Hepatocyte (in vitro differentiated cells): ENCODE measurements at places on chromosomes 4 and X.

DNA sequence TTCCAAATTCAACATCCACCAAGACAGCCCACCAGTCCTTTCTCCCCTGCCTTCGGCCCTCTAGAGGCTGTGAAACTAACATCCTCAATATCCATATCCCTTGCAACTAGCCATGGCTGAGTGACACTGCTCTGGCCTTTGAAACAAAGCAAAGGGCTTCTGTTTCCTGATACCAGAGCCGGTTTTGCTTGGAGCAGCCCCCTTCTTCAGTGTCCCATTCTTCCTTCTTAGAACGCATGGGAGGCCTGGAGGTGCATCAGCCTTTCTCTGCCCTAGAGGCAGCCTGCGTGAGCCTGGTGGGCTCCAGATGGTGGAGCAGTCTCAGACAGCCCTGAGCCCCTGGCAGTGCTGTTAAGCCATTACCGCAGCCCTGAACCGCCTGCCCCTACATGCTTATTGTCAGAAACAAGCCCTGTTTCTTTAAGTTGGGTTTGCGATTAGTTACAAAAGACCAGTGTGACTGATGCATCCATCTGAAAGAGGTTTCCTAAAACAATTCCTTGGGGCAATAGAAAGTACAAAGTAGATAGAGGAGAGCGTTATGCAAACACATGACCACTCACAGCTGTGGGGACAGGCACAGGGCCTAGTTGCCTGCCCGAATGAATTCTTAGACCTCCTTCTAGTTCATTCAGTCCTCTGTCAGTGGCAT lies 74.1 kb downstream of the EVC start:
- DNase-seq: no peak

GRCh38 chrX:40172401-40173142 lies 74.8 kb upstream of the BCOR start:
- DNase-seq: peak; percentile 79

GRCh38 chr4:5459236-5459635 lies 249.1 kb downstream of the EVC2 start:
- DNase-seq: no peak

DNA sequence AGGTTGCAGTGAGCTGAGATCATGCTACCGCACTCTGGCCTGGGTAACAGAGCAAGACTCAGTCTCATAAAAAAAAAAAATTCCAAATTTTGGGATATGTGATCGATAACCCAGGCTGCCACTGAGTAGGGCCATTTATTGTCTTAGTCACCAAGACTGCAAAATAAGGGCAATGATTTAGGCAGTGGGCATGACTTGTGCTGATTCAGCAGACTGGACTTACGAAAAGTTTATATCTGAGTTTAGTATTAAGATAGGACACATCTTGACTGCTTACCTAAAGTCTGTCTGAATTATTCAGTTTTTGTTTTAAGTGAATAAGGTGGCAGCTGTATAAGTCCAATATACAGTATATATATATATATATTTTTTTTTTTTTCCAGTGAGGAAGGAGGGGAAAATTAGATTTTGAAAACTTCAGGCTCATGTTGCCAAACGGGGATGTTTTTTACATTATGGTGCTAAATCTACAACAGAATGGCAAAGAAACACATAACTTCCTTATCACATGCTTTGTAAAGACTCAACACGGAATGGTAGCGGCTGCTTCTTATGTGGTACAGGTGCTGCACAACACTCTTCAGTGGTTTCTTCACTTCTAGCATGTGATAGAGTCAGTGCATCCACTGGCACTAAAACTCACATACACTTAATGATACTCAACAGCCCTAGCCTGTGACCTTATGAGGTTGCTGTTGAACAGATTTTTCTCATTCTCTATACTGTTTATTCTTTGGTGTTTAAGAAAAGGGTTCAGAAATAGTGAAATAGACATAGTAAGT lies 6.5 kb downstream of the TEX13D start:
- no peak for DNase-seq

GRCh38 chr4:123102897-123103471 lies 180.6 kb upstream of the NUDT6 start:
- DNase-seq: peak; percentile 40

DNA sequence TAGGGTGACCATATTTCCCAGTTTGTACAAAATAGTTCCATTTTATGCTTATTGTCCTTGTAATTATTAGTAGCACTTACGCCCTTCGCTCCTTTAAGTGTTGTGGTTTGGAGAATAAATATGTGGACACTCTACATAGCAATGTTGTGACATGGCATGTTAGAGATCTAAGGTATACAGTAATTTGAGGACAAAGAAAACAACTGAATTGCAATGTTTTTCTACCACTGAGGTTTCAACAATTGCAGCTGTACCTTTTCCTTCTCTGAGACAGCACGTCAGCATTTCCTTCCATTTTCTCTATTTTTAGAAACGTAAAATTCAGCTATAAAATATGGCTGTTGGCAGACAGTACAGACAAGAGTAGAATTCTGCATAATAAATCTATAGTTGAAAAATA lies 323.1 kb downstream of the MAPK10 start:
- no peak for DNase-seq

DNA sequence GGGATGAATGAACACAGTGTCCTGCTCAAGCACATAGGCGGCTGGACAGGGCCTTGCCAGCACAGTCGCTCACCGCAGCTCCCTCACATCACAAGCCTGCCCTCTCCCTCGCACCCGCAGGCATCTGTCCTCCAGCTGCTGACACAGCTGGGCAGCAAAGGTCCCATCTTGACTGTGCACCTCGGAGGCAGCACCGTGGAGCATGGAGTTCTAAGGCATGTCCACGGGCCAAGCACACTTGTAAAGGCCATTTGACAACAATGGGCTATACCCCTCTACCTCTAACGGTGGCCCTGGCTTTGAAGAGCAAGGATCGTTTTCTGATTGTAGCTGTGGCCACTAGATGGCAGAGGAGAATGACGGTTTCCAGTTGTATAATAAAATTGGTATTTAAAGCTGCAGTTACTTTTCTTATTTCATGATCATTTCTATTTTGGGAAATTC lies 53.8 kb downstream of the APLN start:
- DNase-seq: peak; percentile 34

DNA sequence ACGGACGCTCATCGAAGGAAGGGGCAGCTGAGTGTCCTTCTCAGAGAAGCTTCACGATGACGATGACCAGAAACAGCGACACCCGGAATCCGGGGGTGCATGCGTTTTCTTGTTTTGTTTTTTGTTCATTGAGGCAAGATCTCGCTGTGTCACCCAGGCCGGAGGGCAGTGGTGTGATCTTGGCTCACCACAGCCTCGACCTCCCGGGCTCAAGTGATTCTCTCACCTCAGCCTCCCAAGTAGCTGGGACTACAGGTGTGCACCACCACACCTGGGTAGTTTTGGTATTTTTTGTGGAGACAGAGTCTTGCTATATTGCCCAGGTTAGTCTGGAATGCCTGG lies 19.8 kb downstream of the DGKQ start:
- no peak for DNase-seq

DNA sequence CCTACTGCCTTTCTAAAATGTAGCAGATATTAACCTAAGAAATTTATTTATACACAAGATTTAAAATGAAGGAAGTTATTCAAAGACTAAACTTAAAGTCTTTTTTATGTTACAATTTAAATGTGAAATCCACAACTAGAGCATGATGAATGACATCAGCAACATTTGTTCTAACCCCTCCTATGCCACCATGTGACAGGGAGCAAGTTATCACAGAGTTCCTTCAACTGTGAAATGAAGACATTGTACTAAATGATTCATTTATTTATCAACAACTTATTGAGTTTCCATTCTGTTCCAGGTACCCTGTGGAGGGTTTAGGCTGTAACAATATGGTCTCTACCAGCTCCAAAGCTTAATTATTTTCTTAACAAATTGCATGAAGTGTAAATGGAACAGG lies 76.9 kb downstream of the SLC39A8 start:
- no peak for DNase-seq

GRCh38 chrX:27915617-27916016 lies 65.6 kb downstream of the DCAF8L1 start:
- DNase-seq: no peak

DNA sequence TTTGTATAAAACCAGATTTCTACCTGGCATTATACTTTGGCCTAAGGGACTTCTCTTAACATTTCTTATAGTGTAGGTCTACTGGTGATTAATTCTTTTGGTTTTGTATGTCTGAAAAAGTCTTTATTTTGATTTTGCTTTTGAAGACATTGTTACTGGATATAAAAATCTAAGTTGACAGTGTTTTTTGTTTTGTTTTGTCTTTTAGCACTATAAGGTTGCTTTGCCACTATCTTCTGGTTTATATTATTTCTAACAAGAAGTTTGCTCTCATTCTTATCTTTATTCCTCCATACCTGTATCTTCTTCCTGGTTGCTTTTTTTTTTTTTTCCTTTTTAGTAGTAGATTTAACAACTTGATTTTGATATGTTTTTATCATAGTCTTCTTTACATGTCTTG lies 76.0 kb downstream of the ING2 start:
- DNase-seq: no peak

DNA sequence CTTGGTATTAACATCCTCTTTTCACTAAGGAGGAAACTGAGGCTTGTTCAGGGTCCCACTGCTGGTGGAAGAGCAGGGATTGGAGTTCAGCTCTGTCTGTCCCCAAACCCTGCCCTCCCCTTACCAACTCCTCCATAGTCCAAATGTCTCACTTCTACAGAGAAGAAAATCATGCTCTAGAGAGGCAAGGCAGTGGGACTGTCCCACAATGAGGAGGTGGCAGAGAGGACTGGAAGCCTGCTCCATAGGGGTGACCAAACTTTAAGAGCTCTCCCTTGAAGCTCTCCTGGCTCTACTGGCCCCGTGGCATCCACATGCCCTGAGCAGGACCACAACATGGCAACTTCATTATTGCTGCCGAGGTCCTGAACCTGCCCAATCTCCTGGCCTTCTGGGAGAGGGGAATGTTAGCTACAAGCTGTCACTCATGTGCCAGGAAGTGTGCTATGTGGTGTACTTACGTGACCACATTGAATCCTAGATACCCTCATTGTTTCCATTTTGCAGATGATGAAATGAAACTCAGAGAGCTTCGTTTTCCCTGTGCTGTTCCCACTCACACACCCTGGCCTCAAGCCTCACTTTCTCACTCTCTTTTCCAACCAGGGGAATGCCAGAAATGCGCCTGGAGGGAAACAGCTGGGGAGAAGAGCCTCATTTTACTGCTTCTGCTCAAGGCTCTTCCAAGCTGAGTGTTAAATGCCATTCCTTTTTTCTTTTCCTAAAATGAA lies 71.5 kb downstream of the ANAPC4 start:
- DNase-seq: no peak

GRCh38 chr4:15718959-15719358 lies 16.1 kb downstream of the BST1 start:
- no peak for DNase-seq

- DNase-seq: no peak
Measured at GRCh38 chr4:118773429-118773792, 62.5 kb downstream of the SEC24D start.

DNA sequence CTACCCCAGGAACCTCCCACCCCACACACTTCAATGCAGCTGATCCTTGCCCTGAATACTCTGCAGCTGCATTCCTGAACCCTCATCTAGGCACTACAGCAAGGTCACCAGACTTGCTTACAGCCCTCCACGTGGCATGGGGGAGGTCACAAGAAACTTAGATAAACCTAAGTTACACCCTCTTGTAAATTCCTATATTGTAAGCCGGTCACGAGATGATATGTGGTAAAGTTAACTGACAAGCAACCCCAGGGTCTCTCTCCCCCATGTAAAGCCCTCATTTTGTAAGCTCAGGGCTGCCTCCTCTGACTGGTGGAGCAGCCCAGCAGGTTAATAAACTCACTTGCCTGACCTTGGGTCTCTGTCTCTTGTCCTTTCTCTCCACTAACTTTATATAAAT lies 570.7 kb downstream of the PCDH7 start:
- peak; percentile 30 for DNase-seq

GRCh38 chr4:37905533-37906169 lies 14.8 kb downstream of the TBC1D1 start:
- no peak for DNase-seq

GRCh38 chr4:101232074-101232776 lies 115.1 kb downstream of the PPP3CA start:
- DNase-seq: peak; percentile 14

GRCh38 chr4:152974468-152975379 lies 38.6 kb downstream of the FHDC1 start:
- no peak for DNase-seq

DNA sequence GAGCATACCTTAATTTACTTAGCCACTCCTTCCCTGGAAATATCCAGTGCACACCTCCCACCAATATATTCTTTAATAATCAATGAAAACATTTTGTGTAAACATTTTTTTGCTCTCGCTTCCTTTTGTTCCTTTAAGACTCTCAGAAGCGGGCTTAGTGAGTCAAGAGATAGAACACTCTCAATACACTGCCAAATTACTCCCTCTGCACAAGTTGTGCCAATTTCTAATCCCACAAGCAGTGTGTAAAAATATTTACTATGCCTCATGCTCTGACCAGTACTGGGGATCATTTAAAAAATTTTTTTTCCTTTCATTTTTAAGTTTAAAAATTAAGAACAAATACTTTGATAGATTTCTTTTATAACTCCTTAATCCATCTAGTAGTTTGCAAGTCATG lies 5.1 kb downstream of the MORF4L2 start:
- DNase-seq: no peak
